ENCODE measurements at places on chromosomes 16 and 17.

GRCh38 chr16:9797306-9797705, 384.9 kb downstream of the GRIN2A start:
- DNase-seq = no peak

- DNase-seq = no peak
Observed at GRCh38 chr16:4415538-4416199, 727 bp downstream of the CORO7 start.

GRCh38 chr16:54937671-54938211, 7.1 kb downstream of the IRX5 start:
- DNase-seq = no peak

GRCh38 chr17:75980188-75981018, 1.4 kb downstream of the TEN1 start:
- DNase-seq = no peak

DNA sequence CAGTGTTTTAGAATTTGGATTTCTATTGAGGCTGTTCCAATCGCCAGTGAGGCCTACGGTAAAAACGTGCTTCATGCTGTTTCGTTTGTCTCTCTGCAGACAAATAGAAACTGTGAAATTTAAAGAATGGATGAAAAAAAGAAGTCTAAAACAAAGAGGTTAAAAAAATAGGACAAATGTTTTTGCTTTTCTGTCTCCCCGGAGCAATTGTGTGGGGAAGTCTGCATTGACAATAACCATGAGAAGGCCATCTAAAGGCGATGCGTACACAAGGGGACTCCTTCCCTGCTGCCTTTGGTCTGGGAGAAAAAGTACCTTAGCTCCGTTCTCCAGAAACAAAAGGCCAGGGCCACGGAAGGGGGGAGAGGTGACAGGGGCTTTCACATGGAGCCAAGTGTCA, 4.6 kb upstream of the ZFHX3 start:
- no peak for DNase-seq

GRCh38 chr16:66036184-66036583, 330.3 kb upstream of the CDH5 start:
- DNase-seq = no peak

Measured in breast epithelium (tissue), 4 donors.